Stimulated activated CD8-positive, alpha-beta memory T cell treated with anti-CD3 and anti-CD28 coated beads, Interleukin-15, amount 100 ng/mL, for 48 hours (primary cell): ENCODE measurements at places on chromosomes 12 and 14.

DNA sequence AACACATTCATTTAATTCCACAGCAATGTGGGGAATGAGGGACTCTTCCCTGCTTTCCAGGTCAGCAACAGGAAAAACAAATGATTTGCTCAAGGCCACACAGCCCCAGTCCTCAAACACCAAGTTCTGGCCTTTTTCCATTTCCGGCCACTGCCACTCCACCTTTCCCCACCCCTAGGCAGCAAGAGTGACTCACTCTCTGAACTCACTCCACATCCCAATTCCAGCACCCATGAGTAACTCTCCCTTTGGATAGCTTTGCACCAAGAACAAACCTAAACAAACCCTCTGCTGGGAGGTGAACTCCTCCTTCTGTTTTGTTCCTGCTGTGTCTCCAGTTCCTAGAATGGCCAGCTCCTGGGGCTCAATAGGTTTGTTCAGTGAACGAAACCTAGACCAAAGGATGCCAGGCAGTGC is 30.4 kb upstream of the PLEKHG6 start:
- no peak for DNase-seq

- DNase-seq, result no peak
Observed at GRCh38 chr12:50842637-50843493, at the start of gene TMPRSS12. Gene TMPRSS12, plus strand, starts transcription at chr12:50842926. Its CDS starts 39 bp downstream, at chr12:50842965.

DNA sequence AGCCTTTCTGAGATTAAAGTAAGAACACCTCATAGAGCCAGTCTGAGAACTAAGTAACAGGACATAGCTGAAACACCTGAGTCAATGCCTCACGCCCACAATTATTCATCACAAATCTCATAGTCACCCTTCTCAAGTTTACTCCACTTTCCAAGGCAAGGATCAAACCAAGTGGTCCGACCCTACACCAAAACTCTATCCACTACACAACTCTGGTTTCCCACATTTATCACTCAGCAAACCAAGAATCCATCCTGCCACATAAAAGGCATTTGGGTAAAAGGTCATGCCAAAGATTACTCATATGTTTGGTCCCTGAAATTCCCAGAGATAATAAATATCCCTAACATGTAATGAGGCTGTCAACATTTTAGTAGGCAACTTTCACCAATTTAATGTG is 144.1 kb downstream of the RPAP3 start:
- no peak for DNase-seq

GRCh38 chr14:96852823-96853422 is 55.7 kb downstream of the VRK1 start:
- no peak for DNase-seq

DNA sequence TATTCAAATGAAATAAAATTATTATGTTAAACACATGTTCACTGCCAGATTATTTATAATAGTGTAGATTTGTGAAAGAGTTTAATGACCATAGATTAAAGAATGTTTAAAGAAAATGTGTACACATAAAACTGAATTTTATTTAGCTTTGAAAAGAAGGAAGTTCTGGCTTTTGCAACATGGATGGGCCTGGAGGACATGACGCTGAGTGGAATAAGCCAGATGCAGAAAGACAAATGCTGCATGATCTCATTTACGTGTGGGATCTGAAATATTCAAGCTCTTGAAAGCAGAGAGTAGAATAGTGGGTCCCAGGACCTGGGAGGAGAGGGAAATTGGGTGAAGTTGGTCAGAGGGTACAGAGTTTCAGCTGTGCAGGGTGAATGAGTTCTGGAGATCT is 1261.2 kb downstream of the TMEM121 start:
- DNase-seq, result no peak

- DNase-seq, result no peak
Observed at GRCh38 chr12:45490232-45490881, 239.1 kb upstream of the ARID2 start.

GRCh38 chr14:60174352-60175254 is 9.4 kb upstream of the DHRS7 start:
- DNase-seq, result no peak

DNA sequence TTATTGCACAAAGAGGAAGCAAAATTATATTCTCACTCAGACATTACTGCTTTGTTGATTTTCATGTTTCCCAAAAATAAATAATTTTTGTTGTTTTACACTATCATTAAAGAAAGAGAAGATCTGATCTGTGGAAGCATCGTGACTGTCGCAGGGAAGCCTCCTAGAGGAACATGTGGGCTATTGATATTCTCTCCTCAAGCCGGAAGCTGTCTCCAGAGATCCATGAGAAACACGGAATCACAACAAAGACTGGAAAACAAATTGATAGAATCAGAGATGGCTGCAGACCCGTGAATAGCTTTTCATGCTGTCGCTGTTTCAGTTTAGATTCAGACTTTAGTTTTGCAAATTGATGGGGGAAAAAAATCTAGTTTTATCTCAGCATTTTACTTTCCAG is 235.2 kb upstream of the TMPO start:
- no peak for DNase-seq

DNA sequence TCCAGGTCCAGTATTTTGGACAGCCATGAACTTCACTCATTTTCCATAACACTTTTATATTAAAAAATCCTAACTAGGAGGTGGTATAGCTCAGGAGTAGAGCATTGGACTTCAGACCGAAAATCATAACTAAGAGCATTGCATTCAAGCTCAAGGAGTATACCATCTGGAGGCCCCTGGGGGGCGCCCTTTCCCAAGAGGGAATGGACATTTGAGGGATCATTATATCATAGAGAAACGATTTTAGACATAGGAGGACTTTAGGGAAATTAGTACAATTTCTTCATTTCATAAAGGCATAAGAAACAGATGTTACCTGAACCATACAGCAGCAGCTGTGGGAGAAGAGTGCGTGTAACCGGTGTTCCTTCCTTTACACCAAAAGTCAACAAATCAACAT is 5.2 kb upstream of the ATG14 start:
- no peak for DNase-seq

DNA sequence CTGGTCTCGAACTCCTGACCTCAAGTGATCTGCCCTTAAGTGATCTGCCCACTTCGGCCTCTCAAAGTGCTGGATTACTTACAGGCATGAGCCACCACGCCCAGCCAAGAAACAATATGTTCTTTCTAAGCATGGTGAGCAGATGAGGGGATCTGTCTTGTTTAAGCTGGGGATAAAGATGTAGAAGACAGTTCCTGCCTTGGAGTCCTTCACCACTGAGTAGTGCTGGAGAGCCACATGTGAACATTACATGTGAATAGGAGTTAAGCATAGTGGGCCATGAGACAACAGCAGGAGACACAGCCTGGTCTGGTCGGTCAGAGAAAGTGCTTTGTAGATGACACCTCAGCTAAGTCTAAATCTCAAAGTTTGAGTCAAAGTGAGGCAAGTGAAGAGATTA is 26.0 kb downstream of the TMBIM6 start:
- no peak for DNase-seq

- peak; percentile 45 for DNase-seq
Observed at GRCh38 chr12:111443586-111443985, 37.9 kb downstream of the SH2B3 start.

- no peak for DNase-seq
Observed at GRCh38 chr12:2963154-2963759, 4.1 kb downstream of the TEAD4 start.
